ENCODE measurements at places on chromosomes 6 and 20.

DNA sequence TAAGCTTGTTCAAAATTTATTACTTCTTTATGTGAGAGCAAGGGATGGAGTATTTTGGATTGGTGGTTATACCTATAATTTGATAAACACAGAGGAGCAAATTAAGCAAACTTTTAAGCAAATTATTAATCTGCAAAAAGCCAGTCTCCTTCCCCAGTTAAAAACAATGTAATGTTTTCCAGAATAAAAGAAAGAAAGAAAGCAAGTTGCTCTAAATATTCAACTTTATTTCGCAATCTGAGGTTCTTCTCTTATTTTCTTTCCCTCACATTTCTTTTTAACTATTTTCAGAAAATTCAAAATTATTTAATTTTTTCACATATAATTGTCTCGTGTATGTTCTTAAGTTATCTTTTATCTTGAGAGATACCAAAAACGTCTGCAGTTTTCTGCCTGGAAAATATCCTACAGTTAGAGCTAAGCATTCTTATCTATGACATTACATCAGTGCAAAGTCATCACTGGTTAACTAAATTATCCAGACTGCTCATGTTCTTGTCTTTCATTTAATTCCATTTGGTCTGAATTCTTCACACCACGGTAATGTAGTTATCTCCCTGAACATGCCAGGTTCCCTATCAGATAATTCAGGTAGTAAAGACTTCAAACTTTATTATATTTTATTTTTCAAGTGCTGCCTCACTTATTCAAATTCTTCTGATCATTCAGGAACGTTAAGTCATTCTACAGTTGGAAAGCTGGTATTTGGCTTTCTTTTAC is 3.3 kb upstream of the CNKSR3 start:
- DNase-seq: no peak

DNA sequence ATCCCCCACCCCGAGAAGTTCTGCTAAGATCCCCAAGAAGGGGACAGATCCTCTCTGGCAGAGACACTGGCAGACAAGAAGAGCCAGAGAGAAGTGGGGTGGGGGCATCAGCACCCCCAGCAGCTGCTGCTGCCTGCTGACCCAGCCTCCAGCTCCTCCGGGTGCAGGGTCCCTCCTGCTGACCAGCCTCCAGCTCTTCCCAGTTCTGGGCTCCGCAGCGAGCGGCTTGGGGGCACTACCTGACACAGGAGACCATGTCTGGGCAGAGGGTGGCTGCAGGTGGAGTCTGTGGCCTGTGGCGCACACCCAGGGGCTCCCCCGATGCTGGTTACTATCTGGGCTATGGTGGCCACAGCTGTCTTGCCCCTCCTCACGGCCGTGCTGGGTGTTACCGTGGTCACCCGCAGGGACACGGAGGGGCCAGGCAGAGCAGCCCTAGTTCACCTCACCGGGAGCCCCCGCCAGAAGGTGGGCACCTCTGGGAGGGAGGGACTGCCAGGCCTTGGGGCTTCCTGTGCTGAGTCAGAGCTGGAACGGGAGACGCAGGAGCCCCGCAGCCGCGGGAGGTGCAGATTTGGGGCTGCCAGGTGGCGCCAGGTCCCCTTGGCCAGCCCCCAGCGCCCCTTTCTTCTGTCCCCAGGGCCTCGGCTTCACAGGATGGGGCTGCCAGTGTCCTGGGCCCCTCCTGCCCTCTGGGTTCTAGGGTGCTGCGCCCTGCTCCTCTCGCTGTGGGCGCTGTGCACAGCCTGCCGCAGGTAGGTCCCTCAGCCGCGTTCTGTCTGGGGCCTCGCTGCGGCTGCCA is 630 bp downstream of the LIME1 start:
- DNase-seq: no peak

DNA sequence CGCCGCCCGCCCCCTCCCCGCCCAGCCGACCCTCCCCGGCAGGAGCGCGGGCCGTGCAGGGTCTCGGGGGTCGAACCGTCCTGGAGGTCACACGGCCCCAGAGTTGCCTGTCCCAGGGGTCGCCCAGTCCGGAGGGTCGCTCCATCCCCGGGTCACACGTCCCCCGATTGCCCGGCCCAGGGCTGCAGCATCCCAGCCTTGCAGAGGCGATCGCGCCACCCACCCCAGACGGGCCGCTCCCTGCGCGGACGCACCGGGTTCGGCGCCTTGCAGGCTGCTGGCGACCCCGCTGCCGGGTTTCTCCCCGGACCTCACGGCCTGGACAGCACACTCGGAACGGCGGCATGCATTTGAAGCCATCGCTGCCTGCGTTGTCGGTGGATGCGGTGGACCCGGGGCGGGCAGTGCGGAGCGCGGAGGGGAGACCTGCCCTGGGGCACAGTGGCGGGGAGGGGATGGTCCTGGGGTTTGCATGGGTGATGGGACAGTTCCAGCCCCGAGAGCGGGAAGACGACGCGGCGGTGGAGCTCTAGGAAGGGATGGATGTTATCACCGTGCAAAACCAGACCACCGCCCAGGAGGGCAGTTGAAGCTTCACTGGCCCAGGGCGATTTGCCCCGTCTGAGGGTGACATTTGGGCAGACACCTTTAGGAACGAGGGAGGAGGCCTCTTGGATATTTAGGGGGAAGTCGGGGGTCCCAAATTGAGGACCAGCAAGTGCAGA is 22.7 kb upstream of the FRMD1 start:
- no peak for DNase-seq

DNA sequence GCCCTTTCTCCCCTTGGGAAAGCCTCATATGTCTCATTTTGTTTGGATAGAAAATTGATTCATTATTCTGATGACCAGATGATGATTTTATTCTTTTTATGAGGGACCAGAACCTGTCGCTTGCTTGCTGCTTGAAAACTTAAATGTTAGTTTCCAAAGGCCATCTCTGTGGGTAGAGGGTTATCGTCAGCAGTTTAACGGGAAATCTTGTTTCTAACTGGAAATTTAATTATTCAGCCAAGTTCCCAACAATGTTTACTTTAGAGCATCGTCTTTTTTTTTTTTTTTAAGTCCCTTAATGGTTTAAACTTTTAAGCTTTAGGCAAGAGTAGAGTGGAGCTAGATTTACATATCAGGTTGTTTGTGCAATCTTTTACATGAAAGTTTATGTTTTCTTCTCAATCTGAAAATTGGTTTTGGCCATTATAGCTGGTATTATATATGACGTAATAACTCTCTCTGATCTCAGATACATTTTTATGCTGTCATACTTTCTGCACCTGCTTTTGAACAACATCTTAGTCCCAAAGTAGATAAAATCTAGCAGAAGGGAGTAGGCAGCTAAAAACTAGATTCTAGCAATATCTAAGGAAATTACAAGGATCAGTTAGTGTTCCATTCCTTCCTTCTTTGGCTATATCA is 93.9 kb downstream of the FOXO3 start:
- DNase-seq: no peak

GRCh38 chr20:4053071-4053919 is 37.9 kb upstream of the RNF24 start:
- no peak for DNase-seq

DNA sequence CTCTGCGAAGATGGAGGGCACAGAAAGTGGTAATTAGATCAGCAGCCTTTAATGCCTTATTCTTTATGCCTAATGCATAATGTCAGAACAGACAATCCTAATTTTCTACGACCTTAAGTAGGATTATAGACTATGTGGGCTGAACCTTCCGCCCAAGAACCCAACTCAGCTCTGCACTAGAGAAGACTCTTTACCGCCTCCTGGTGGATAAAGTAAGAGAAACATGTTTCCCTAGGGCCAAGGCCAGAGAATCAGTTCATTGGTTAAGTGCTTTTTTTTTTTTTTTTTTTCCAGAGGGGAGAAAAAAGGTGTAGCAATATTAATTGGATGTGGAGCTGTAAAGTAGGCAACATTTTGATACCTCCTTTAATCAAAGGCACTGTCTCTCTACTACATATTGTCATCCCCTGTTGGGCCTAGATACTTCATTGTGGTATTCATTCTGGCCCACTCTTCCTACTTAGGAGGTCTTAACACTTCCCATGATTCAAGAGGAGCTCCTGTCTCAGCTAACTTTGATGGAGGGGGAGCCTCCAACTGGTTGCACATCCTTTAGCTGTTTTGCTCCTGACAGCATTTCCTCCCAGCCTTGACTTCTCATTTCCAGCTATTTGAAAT is 124.9 kb upstream of the NRN1 start:
- DNase-seq: peak; percentile 39

GRCh38 chr20:51480507-51481270 is 61.8 kb downstream of the NFATC2 start:
- no peak for DNase-seq

DNA sequence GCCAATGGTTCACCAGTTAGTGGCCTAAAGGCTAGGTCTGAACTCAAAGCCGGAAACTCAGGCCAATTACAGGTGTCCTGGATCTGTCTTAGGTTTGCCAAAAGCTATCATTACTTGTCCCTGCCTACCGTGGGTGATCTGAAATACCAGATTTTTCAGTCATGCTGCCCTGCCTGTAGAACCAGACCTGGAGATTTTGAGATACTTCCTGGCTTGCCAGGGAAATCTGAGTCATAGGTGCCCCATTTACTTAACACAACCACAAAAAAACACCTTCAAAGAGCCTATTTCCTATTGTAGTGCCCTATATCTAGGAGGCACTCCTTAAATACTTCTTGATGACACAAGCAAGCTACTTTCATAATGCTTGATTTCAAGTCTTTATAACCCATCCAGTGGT is 13.9 kb upstream of the RANBP9 start:
- no peak for DNase-seq

DNA sequence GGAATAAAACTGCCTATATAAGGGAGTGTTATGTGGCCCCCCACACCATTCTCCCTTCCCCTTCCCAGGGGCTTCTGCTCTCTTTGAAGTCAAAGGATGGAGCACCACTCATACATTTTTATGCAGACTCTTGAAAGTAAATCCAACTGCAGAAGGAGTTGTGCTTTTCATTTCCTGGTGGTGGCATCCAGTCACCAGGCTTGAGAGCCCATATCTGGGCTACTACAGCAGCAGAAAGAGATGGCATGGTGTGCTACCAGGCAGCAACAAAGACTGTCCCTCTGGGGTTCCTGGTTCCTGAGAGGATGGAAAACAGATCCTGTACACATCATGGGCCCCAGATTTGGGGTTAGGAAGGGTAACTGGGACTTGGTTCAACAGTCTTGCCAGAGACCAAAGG is 226.4 kb downstream of the CLIC5 start:
- no peak for DNase-seq

DNA sequence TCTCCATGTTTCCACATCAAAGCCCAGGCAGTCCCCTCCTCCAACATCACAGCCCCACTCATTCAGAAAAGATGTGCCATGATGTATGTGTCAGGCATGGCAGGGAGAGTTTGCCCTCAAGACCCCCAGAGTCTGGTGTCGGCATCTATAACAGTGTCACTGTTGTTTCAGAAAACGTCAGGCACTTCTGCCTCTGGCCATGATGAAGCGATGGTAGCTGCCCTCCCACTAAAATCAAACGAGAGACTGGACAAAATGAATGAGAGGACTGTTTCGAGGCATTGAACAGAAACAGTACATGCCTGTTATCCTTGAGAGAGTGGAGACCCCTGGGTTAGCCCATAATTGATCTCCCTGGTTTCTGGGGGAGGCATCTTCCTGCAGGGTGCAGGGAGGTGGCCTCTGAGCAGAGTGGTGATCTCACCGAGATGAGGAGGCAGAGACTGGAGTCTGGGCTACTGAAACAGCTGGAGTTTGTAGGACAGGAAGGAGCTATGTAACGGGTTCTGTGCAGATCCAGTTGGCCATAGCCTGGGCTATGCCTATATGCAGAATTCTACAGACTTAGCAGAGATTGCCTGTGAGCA is 144.5 kb downstream of the SYCP2 start:
- no peak for DNase-seq

GRCh38 chr6:125354649-125355048 is 52.9 kb upstream of the HDDC2 start:
- DNase-seq: no peak

GRCh38 chr6:100730001-100730980 is 150.8 kb downstream of the ASCC3 start:
- no peak for DNase-seq

- DNase-seq: peak; percentile 23
These were observed 431.8 kb upstream of the NOX3 start for GRCh38 chr6:155887421-155887820.

GRCh38 chr6:146498309-146498708 is 45.3 kb upstream of the RAB32 start:
- no peak for DNase-seq

DNA sequence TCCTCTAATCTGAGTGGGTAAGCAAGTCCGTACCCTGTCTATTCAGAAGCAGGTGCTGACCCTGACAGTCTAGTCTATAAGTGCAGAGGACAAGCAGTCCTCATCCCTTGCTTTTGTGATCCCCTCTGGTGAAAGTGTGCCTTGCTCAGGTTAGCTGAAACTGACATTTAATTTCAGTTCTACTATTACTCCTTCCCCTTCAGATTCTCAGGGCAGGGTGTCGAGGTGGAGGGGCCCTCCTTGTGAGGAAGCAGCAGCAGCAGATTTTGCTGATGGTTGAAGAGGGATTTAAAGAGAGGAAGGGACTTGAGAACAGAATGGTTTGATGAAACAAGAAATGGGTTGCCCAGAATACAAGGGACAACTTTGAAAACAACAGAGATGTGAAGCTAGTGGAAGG is 309.3 kb downstream of the CLIC5 start:
- DNase-seq: no peak

- DNase-seq: no peak
These were observed 8.5 kb upstream of the DLGAP4 start for GRCh38 chr20:36297656-36298055.

- peak; percentile 14 for DNase-seq
These were observed 365.6 kb downstream of the FARS2 start for GRCh38 chr6:5626727-5627426.

DNA sequence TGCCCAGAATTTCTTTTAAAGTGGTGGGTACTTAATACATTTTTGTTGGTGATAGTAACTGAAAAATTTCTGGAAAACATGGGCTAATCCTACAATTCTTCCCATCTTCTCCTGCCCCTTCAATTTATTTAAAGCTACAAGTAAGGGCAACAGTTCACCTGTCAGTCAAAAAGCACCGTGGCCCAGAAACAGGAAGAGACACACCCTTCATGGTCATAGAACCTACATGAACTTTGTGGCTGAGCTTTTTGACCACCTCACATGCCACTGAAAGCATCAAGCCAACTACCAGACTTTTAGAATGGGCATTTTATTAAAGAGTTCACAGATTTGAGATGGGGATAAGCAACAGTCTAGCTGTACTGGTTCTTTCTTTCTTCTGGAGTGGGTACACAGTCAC is 201.1 kb upstream of the CNR1 start:
- DNase-seq: no peak

DNA sequence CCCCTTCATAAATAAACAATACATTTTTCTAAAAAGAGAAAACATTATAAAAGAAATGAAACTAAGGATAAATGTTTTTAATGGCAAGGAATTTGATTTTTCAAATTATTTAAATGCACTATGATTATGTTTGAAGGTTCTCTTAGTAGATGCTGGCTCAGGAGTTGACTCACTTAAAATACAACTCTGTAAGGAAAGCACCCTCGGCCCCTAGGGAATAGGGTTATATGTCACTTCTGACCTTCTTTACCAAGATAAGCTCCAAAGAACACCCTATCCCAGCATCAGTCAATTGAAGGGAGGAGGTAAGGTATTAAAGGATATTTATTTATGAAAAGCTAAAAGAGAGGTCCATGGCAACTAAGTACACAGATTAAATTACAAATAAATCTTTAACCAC is 6.8 kb downstream of the SNAP91 start:
- DNase-seq: no peak

Measured in suppressor macrophage (primary cell).